Activated T-cell treated with anti-CD3 and anti-CD28 coated beads for 24 hours (primary cell): ENCODE measurements at places on chromosomes 6 and 20.

GRCh38 chr6:22112461-22112860 lies 184.4 kb downstream of the PRL start:
- no peak for DNase-seq

DNA sequence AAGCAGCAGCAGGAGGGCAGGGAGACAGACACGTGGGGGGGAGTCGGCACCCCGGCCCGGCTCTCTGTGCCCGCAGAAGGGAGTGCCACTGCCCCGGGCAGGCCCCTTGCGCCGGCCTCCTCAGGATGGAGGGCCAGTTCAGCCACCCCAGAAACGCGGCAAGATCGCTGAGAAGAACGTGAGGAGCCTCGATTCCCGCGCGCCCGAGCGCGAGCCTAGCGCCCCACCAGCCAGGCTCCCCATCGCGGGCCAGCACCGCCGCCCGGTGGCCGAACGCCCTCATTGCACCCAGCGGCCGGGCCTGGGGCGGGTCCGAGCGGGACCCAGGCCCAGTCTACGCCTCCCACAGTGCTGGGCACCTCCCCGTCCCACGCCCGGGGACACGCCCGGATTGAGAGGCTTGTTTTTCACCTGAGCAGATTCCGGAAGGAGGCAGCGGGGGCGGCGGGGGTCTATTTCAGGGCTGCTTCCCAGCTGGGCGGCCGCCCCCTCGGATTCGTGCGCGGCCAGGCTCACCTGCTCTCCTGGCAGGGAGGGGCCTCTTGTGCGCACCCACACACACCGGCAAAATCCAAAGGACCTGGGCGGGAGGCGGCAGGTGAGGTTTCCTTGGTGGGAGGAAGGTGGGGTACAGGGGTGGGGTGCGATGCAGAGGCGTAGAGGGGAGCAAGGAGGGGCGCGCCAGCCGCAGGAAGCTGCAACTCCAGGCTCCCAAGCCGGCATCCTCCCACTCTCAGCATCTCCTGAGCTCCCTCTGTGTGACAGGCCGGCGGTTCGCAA lies 9.0 kb upstream of the GRM4 start:
- DNase-seq, result peak; percentile 47

GRCh38 chr6:169632841-169633240 lies 69.0 kb downstream of the WDR27 start:
- no peak for DNase-seq

GRCh38 chr20:43171930-43172329 lies 17.8 kb downstream of the PTPRT start:
- DNase-seq, result no peak

DNA sequence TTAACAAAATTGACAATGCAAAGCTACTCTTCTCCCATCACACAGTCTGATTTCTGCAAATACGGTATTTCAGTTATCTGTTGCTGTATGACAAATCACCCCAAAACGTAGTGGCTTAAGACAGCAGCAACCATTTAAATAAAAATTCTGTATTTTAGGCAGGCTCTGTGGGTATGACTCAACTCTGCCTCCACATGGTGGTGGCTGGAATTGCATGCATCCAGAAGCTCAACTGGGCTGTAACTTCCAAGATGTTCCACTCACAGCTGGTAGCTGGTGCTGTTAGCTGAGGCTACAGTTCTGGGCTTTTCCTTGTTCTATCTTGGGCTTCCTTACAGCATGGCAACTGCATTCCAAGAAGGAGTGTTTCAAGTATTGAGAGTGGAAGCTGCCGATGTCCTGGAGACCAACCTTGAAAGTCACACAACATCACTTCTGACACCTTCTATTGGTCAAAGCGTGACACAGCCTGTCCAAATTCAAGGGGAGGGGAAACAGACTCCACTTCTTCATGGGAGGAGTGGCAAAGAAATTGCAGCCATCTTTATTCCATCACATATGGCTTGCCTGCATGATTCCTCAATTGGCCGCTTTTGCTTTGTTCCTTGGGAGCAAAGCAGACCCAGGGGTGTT lies 39.7 kb upstream of the TULP1 start:
- DNase-seq, result peak; percentile 49
